ENCODE measurements at places on chromosomes 13 and 19. TPM values are rescaled to one million over a fixed set of nuclear protein-coding genes. Genes with fewer than 3 reads are reported as not detected.

DNA sequence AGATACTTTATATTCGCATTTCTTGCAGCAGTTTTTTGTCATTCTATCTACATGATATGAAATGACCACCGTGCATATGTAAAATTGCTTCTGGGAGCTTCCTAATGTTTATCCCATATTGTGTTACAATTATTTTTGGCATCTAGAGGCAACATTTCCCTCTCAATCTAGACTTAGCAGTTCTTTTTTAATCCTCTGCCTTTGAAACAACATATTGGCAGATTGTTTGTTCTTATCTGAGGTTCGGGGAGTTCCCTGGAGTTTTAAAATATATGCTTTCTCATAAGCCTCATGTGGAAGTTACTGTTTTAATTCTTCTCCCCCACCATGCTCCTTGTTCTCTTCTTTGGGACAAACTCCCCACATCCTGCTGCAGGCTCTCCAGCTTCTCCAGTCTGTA, 130.1 kb upstream of the SLC10A2 start:
- H3K4me1 ChIP-seq = no peaks in the 10 kb centered on the region
- DNase-seq = no peak
- H3K4me3 ChIP-seq = no peak overlapping the region
- H3K27me3 ChIP-seq = no peaks in the 10 kb centered on the region

Gene NLRP7
- not detected for total RNA-seq

DNA sequence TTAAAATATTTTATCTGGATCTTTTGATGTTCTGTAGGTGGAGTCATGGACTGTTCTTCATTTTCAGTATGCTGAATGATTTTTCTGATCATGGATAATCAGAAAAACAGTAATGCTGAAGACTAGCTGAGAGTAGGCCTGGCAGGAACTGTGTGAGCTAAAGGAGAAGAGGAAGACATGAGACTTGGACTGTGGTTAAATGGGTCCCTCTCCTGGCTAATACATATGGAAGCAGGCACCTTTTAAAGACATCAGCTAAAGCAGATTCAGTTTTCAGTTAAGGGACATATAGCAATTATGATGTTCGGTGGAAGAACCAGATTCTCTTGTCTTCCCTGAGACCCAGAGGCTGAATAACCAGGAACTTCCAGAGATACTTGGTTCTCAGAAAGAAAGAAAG, 169.4 kb downstream of the OLFM4 start:
- H3K4me3 ChIP-seq = no peak overlapping the region
- peaks cover 30% of the 10 kb centered on the region for H3K27me3 ChIP-seq
- H3K36me3 ChIP-seq = no peaks in the 10 kb centered on the region
- DNase-seq = no peak
- H3K27ac ChIP-seq = no peak overlapping the region
- no peaks in the 10 kb centered on the region for H3K4me1 ChIP-seq

DNA sequence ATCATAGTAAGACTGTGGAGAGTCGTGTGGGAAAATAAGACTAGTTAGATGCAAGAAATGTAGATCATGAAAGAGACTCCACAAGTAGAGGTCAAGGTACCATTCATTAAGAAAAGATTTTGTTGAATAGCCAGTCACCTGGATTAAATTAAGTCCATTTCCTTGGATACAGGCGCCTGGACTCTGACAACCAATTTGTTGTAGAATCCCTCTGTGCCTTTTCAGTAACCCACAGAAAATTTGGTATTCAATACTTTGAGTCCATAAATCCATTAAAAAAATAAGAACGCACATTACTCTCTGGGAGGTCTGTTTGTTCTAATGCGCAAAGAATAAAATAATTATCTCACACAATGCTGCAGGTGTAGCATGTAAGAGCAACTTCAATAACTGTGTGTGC, 469.4 kb downstream of the KLF12 start:
- DNase-seq = no peak
- no peaks in the 10 kb centered on the region for H3K36me3 ChIP-seq
- H3K4me3 ChIP-seq = no peak overlapping the region
- H3K27ac ChIP-seq = no peak overlapping the region

Gene RFPL4AL1
- total RNA-seq = not detected

DNA sequence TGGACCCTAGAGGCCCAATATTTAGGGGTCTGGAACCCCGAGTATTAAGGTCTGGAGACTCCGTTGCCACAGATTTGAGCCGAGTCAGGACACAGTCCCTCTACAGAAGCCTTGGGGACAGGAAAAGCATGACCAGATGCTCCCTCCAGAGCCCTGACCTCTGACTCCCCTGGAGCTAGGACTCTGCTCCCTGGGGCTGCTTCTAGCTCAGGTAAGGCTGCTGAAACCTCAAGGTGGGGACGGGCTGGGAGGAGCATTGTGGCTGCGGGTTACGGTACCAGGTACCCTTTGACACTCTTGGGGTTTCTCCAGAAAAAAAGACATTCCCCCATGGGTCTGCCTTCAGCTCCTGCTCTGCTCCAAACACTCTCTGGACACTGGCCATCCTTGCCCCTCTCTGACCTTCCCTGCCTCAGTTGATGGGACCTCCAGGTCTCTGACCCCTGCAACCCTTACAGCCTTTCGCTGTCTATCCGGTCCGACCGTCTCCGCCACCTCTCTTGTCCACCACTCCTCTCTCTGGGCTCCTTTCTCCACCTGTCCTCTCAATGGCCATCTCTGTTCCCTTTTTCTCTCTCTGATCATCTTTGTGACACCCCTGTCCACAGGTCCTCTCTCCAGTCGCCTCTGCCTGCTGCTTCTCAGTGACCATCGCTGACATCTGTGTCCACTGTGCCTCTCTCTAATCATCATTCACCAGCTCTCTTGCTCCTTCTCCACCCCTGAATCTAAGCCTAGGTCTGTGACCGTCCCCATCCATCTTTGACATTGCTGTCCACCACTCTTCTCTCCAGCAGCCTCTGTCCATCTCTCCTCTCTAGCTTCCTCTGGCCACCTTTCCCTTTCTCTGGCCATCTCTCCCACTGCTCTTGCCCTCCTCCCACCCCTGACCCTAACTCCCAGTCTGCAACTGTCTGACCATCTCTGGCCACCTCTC, 1.4 kb downstream of the LRFN3 start:
- H3K36me3 ChIP-seq = peaks cover 8% of the 10 kb centered on the region
- DNase-seq = no peak
- no peak overlapping the region for H3K27ac ChIP-seq

Gene NHLRC3
- total RNA-seq = 28.8 TPM

Gene ZNF865
- total RNA-seq = 18.4 TPM

All from upper lobe of right lung (tissue), 1 donor.